Activated CD4-positive, alpha-beta T cell treated with anti-CD3 and anti-CD28 coated beads, Interleukin-2, amount 50 U/mL, for 48 hours (primary cell): ENCODE measurements at places on chromosomes 6 and 20.

DNA sequence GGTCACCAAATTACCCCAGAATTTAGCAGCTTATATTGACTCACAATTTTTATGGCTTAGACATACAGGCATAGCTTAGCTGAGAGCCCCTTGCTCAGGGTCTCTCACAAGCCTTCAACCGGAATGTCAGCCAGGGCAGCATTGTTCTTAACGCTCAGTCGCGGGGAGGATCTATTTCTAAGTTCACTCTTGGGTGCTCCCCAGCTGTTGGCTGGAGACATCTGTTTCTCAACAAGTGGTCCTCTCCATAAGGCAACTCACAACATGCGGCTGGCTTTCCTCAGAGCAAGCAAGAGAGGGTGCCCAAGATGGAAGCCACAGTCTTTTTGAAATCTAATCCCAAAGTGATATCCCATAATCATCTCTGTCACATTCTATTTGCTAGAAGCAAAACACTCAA is 46.6 kb downstream of the SLX4IP start:
- DNase-seq: no peak

GRCh38 chr20:43752051-43752360 is 25.2 kb upstream of the GTSF1L start:
- no peak for DNase-seq

DNA sequence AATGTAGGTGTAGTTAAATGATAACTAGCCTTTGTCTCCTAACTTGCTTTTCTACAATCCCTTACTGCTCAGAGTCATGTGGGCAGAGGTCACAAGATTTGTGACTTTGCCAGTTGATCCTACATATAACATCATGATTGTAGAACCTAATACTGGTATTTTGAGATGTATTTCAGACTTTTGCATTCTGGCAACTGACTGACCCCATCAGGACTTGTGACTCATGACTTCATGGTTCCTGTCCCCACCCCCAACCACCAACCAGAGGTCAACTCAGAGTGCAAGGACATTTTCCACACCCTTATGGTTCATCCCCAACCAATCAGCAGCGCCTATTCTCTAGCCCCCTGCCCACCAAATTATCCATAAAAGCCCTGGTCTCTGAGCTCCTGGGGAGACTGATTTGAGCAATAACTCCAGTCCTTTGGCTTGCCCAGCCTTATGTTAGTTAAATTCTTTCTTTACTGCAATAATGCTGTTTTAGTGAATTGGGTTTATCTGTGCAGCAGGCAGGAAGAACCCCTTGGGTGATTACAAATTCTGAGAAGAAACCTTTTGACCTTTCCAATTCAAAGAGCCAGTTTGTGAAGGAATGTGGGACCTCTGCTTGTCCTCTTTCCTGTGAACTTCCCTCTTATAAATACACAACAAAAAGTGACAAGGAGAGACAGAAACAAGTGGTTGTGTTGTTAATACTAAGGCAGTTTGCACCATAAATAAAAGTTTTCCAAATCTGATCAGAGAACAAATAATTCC is 588.7 kb downstream of the UTRN start:
- no peak for DNase-seq

- DNase-seq: no peak
Measured at GRCh38 chr20:33659341-33660034, 2.6 kb upstream of the C20orf144 start.

DNA sequence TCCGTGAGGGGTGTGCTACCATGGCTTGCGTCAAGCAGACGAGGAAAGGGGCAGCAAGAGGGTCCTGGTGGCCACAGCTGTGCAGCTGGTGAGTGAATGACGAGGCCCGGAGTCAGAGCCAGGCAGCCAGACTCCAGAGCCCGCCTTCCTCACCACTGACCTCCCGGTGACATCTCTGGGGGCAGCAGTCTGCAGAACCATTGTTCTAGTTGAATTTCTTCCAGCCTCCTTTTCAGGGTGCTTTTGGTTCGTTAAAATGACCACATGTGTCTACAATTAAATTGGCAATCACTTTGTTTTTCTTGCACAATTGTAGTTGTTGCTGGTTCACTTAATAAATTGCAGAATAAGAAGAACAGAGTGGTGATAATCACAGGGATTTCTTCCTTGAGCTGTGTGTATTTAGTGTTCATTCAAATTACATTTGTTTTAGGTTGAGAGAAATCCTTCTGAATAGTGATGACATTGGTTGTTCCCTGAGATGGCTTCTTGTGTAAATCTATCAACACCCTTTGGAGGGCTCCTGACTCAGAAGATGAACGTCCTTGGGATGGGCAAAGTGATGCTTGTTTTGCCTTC is 96.4 kb downstream of the TULP4 start:
- DNase-seq: no peak

GRCh38 chr6:155008625-155009024 is 13.5 kb downstream of the TIAM2 start:
- DNase-seq: no peak

DNA sequence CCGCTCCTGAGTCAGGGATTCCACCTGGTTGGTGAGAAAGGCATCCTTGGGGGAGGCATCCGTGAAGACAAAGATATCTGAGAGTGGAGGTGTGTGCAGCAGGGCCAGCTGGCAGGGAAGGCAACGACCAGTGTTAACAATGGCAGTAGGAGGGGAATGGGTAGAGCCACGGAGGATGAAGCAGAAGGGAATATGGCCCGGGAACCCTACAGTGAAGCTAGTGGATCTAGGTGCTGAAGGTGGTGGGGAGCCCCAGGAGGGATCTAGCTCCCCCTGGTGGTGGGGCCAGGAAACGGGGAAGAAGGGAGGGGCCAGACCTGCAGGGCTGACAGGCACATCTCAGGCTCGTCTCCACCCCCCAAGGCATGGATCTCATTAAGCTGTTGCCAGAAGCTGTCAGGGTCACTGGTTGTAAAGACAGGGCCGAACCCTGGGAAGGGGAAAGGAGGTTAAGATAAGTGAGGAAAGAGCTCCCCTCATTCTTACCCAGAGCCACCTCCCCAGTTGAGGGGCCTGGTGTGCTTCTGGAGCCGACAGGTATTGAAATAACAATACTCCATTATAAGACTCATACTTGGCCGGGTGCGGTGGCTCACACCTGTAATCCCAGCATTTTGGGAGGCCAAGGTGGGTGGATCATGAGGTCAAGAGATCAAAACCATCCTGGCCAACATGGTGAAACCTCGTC is 7.3 kb downstream of the VWA7 start:
- peak; percentile 88 for DNase-seq
